Cerebellar nuclear complex (tissue), 1 donor: ENCODE measurements at places on chromosomes 13 and 19.

DNA sequence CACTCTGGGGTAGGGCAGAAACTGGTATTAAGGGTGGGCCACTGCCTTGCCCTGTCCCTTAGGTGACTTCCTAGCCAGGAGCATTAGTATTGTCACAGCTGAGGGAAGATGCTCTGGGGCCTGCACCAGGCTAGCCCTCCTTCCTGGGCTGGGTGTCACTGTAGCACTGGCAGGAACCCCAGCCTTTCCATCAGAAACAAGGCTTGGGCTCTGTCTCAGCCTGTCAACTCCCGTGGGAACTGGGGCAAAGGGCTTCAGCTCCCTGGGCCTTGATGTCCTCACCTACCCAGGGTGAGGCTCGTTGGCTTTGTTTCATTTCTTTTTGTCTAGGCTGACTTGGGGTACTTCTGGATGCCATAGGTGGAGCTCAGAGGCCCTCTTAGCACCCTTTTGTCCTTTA, 18.0 kb downstream of the PAF1 start:
- DNase-seq: no peak

DNA sequence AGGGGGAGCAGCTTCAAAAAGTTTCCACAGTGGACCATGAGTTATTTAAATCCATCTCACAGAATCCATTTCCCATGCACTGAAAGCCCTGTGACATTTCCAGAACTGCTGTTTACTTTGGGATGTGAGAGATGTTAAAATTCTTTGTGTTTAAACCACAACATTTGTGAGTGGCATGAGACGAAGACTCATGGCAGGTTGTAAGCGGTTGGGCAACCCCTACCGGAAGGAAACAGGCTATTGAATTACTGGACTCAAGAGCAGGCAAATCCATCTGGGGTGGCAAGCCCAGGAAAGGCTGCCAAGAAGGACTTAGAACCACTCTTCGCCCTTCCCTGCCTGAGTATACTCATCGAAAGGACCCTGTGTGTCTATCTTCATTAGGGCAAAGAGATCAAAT, 22.3 kb upstream of the CLDN10 start:
- no peak for DNase-seq

- DNase-seq: no peak
These were observed 5.5 kb upstream of the ZNF428 start for GRCh38 chr19:43624933-43625332.

DNA sequence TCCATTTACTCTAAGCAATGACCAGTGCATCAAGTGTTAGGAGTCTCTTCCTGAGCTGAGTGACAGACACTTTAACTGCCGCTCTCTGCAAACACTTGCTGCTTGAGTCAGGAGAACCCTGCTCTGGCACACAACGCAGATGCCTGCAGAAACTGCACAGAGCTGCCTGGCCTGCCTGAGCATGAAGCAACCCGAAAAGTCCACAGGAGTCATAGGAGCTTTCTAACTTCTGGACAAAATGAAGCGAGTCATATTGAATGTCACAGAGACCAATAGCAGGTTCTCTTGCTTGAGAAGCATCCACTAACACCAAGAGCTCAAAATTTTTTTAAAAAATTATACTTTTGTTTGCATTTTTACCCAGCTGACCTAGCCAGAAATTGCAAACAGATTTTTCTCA, 232.4 kb downstream of the LHFPL6 start:
- no peak for DNase-seq

GRCh38 chr13:80441968-80442367, 101.0 kb upstream of the SPRY2 start:
- no peak for DNase-seq

DNA sequence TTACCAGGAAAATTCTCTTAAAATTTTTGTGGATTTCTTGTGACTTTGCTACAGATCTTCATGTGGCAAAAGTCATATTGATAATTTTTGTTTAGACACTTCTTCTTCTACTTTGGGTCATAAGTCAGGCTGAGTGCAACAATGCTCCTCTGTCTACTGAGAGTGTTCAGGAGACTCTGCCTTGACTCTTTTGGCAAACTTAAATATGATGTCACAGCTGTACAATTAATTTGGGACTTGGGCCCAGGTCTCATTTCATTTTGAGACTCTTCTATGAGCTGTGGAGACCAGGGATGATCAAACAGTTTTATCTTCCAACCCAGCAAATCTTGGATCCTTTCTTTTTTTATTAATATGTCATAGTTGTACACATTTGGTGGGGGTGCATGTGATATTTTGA, 19.7 kb upstream of the IPO5 start:
- no peak for DNase-seq

DNA sequence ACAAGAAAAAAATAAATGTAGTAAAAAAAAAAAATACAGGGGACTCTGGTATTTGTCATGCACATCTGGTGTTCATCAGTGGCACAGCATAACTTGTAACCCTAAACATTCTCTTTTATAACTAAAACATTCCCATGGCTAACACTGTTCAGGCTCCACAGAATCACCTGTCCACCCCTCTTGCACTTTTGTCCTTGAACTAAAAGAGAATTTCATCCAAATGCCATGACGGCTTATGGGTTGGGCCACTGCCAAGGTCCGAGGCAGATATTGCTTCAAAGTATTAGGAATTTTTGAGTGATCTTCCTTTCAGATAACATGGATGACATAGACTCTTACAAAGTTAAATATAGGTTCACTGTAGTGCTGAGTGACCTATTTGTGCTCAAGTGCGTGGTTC, 25.7 kb upstream of the SERP2 start:
- no peak for DNase-seq

DNA sequence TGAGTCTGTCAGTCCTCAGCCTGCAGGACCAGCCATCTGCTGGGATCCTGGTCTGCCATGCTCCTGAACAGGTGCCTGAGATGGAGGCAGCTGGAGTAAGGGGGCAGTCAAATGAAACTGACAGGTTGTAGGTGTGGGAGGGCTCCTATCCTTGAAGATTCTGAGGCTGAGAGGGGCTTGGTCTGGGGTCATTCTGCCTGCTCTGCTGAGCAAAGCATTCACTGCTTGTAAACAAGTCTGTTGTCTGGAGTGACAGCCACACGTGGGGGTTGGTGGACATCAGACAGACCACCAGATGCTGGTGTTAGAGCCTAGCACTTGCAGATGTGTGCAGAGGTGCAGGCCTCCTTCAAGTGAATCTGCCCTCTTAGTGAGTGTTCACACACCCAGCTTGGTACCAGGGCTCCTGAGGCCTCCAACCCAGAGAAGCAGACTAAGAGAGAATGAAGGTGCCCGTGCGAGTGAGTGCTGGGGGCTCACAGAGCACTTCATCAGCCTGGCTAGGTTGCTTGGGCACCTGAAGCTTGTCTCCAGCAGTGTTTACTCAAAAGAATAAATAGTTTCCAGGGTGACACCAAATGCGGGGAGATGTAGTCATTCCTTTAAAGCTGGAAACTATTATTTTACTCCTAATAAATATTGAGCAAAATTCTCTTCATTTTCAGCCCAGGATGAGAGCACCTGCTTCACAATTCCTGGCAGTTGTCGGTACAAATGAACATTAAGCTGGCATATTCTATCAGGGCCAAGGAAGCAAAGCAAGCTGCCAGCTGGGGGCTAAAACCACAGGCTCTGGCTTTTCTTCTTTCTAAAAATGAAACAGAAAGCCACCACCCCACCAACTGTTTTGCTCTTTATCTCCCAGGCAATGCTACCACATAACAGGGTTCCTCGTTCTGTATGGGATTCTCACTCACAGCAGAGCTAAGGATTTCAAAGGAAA, 82.3 kb downstream of the RNASEH2B start:
- DNase-seq: peak; percentile 71

GRCh38 chr13:38462605-38463004, 113.0 kb downstream of the UFM1 start:
- no peak for DNase-seq

DNA sequence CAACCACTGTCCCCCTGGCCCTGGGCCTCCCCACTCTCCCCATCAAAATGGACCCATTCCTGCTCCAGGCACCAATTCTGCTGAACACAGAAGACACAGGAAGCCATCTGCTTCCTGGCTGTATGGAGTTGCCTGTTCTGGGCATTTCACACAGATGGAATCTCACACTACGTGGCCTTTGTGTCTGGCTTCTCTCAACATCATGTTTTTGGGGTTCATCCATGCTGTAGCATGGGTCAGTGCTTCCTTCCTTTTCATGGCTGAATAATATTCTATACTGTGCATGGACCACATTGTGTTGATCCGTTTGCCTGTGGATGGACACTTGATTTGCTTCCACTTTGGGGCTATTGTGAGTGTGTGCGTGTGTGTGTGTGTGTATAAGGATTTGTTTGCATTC, 15.0 kb upstream of the KLF2 start:
- no peak for DNase-seq

DNA sequence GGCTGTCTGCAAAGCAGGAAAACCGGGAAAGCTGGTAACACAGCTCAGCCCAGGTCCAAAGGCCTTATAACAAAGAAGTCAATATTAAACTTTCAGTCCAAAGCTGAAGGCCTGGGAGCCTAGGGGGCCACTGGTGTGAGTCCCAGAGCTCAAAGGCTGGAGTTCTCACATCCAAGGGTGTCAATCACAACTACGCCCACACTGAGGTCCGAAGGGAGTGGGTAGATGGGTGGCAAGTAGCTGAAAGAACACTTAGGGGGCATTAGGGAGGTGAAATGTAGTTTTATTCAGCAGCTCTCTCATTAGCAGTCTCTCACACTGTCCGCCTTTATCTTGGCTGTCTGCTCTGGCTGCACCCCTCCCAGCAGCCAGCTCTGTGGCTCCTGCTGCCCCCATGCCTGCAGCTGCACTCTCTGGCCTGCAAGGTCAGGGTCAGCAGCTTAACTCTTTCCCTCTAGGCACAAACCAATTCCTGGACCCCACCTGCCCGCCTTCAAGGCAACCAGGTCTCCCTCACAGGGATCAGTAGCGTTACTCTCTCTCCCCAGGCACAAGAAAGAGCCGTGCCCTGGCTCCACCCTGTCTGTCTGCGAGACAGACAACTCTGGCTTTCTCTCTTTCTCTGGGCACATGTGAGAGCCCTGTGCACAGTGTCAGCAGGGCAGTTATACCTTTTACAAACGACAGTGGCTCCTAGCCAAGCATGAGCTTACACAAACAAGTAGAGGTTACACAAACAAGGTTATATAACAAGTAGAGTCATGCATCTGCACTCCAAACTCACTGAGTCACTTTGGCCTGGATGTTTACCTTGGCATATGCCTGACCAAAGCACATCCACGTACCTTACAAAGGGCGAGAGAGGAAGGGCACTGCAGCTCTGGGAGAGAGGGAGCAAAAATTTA, 249.4 kb upstream of the PCDH20 start:
- DNase-seq: no peak

- DNase-seq: no peak
These were observed 14.5 kb downstream of the IPO5 start for GRCh38 chr13:97967948-97968347.

DNA sequence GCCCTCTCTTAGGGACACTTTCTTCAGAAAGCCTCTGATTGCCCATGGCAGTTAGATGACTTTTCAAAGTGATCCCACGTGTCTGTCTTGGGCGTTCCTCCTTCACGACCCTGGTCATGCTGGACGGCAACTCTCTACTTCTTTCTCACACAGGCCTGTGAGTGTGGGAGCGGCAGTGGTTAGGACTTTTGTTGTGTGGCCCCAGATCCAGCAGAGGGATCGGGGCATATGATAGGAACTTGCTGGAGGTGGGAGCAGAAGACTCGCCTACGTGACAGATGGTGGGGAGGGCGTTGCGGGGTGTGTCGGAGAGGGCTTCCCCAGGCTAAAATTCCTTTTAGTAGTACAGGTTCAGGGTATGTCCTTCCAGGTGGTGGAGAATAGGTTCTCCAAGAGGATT, 289.5 kb upstream of the MAB21L1 start:
- no peak for DNase-seq

DNA sequence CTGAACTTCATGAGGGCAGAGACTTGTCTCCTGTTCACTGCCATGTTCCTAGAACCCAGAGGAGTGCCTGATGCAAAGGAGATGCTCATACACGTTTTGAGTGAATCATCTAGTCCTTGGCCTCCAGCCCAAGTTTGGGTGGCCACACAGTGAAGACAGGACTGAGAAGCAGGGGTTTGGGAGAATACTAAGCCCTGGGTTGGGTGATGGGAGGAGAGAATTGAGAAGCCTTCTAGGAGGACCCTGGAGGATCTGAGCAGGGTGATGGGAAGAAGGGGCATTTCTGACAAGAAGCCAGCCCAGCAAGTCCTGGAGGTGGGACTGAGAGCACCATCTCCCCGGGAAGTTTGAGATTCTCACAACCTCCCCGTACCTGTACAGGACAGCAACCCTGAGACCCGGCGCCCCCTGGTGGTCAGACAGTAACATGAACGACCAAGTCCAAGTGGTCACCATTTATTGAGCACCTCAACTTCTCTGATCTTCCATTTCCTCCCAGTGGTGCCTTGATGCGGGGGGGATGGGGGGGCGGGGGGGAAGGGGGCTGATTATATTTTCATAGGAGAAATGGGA, 11.0 kb downstream of the CTU1 start:
- no peak for DNase-seq

- DNase-seq: no peak
These were observed 877.0 kb downstream of the EFNB2 start for GRCh38 chr13:105658431-105658830.

DNA sequence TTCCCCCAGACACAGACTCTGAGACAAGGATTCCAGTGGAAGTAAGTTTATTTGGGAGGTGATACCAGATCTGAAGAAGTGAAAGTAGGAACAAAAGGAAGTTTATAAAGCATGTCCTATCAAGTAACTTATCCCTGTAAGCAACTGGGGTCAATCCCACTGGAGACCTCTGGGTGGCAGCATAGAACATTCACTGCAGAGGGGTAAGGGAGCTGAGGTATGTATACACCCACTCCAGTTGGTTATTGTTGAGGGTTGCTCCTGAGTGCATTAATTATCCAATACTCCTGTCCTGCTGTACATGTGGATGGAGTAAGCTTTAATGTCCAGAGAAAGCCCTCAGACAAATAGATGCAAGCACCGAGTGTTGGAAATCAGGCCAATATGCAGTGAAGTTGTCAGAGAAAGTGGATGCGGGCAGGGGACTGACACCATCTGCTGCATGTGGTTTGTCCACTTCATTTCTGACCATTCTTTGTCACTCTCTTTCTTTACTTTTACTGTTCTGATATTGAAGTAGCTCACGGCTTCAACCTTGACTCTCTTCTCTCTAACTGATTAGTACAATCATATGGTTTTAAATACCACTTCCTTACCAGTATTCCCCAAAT, 46.7 kb downstream of the NOTCH3 start:
- no peak for DNase-seq

GRCh38 chr13:66994097-66994496, 236.0 kb downstream of the PCDH9 start:
- DNase-seq: no peak

GRCh38 chr19:28296506-28296905, 916.4 kb downstream of the UQCRFS1 start:
- no peak for DNase-seq

- no peak for DNase-seq
These were observed 126.5 kb upstream of the NBEA start for GRCh38 chr13:34815526-34815925.

GRCh38 chr13:75804054-75804453, 167.9 kb downstream of the LMO7 start:
- DNase-seq: no peak

- no peak for DNase-seq
These were observed 395.5 kb upstream of the NBEA start for GRCh38 chr13:34546344-34547250.
